ENCODE measurements at places on chromosomes 12 and 14.

GRCh38 chr12:3207175-3207574 is 130.0 kb downstream of the TSPAN9 start:
- no peak for DNase-seq

DNA sequence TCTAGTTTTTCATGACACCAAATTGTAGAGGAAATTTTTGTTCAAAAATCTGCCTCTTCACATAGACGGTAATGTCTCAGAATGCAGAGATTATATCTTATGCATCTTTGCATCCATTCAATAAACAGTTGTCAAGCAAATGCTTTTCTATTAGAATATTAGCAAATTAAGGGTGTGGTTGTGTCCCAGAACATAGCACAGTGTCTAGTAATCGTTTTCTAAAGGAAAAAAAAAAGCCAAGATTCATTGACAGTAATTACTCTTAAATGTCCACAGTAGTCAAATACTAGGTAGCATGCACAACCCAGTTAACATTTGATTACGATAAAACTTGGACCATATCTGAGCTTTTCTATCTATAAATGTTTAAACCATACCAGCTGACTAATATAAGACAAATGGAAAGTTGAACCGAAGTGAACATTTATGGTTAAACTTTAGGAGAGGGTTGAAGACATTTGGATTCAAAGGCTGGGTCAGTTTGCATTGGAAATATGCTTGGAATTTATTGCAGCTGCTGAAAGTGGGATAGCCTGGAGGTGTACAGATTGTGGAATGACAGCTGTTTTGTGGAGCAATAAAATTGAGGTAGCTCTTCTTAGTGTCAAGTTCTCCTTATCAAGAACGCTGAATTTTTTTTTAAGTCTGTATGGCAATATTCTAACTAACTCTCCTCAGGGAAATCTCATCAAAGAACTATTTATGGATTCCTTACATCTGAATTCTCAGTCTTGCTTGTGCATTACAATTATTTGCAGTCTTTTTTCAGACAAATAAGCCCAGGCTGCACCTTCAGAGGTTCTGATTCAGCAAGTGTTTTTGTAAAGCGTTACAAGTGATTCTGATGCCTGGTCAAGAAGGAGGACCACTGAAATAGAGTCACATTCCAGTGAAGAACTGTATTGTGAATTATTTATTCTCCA is 66.7 kb upstream of the ATP2B1 start:
- DNase-seq, result no peak

- no peak for DNase-seq
Measured at GRCh38 chr12:116434155-116435011, 124.8 kb upstream of the MAP1LC3B2 start.

GRCh38 chr12:81005606-81006005 is 67.9 kb upstream of the LIN7A start:
- DNase-seq, result no peak

- no peak for DNase-seq
Measured at GRCh38 chr14:102538602-102539543, 29.3 kb upstream of the ANKRD9 start.

DNA sequence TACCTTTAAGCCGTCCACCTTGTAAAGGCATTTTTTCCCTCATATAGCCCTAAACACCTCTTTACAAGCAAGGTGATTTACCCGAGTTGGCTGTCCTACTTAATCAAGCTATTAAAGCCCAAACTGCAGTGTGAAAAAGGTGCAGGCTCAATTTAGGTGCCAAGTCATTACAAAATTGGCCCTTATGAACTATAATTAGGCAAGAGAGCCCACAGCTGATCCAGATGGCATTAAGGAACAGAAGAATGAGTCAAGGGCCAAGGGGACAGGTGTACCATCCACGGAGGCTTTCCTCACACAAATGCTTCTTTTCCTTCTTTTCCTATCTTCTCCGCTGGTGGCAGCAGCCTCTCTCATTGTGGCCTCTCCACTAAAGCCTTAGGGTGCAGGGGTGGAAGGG is 90.5 kb downstream of the TTC8 start:
- DNase-seq, result no peak

GRCh38 chr12:128554546-128555304 is 269.0 kb downstream of the SLC15A4 start:
- no peak for DNase-seq

- peak; percentile 68 for DNase-seq
Measured at GRCh38 chr14:21498540-21499526, 12.3 kb downstream of the METTL3 start.

- DNase-seq, result no peak
Measured at GRCh38 chr14:94058674-94059138, 22.3 kb downstream of the DDX24 start.

GRCh38 chr12:11696084-11696483 is 46.6 kb downstream of the ETV6 start:
- DNase-seq, result no peak

DNA sequence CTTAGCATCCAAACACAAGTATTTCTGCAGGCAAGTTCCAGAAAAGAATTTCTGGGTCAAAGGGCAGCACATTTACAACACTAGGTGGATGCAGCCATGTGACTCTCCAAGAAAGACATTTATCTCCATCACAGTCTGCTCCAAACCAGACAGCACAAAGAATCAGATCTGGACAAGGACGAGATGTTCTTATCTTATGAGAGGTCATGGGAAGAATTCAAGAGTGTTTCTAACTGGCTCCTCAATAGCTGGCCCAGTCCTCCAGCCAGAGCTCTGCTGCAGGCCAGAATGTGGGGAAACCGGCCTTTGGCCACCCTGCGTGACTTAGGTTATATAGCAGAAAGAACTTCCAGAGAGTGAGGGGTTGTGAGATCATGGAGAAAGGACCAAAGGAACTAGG is 17.4 kb downstream of the TMEM119 start:
- DNase-seq, result no peak

DNA sequence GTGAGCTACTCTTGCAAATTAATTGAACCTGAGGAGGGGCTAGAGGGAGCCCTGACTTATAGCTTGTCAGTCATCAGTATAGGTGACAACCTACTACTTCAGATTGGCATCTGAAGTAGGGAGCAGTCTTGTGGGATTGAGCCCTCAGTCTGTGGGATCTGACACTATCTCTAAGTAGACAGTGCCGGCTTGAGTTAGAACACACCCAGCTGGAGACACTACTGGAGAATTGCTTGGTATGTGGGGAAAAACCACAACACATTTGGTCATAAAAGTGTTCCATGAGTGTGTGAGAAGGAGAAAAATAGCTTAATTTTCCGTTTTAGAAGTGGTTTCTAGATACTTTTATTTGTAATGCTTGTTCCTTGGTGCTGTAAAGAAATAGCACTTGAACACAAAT is 30.5 kb upstream of the DDHD1 start:
- DNase-seq, result no peak

DNA sequence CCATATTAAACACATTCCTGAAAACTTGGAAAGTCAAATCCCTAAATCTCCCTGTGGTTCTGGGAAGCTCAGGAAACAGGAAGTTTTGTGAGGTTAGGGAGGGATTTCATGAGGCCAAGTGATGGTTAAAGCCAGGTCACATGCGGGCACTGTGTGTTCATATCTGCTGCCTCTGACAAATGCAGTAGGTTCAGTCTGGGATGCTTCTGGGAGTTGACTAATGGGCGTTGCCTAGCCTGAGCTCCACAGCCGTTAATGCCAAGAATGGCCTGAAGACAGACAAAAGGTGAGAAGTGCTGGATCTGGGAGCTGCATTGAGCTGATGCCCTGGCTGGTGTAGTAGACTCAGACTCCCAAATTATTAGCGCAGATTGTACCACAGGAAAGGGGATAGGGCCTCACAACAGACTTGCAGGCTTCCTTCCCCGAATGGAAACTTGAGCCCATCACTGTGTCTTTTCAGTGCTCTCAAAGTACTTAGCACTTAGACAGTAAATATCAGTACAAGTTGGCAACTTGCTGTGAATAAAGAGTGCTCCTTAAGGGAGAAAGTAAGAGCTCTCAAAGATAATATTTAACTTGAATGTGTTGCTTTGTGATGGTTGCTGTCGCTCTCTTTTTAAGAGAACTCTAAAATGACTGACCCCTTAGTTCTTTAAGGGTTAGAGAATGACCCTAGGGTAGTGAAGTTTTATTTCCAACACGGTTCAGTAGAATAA is 17.3 kb downstream of the GSG1 start:
- DNase-seq, result no peak

GRCh38 chr14:28756884-28757570 is 9.6 kb upstream of the FOXG1 start:
- no peak for DNase-seq

DNA sequence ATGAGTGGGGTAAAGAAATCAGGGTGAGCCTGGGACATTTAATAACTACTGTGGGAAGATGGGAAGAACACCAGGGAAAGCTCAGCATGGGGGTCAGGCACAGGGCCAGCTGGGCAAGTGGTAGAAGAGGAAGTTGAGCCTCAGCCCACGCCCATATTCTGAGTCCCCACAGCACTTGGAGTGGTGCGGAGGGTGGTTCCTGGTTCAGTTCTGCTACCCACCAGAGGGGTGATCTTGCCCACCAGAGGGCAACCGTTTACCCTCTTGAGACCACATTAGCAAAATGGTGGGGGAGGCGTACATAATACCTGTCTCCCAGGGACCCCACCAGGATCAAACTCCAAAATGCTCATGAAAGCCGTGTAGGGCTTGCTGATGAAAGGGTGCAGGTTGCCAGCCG is 16.8 kb upstream of the ANKRD33 start:
- no peak for DNase-seq

GRCh38 chr14:26963711-26964110 is 365.9 kb upstream of the NOVA1 start:
- no peak for DNase-seq

GRCh38 chr12:9066755-9067423 is 48.8 kb downstream of the A2M start:
- DNase-seq, result no peak

GRCh38 chr12:76337583-76337982 is 10.6 kb downstream of the BBS10 start:
- DNase-seq, result no peak

- no peak for DNase-seq
Measured at GRCh38 chr14:53692885-53693284, 263.7 kb downstream of the BMP4 start.

DNA sequence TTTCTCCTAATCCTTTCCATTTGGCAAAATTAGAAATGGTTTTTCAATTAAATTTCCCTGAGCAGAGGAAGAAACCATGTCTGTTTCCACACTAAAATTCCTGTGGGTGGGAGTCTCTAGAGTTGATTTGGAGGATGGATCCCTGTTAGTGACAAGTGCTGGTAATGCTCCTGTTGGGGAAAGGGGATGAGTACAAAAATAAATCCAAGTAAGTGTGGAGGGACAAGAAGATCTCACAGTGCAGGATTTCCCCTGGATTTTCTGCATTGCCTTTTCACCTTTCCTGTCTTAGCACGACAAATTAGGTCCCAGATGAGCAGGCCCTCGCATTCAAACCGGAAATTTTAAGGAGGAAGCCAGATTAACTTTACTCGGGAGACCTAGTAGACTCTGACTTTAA is 107.5 kb downstream of the DAD1 start:
- DNase-seq, result no peak

DNA sequence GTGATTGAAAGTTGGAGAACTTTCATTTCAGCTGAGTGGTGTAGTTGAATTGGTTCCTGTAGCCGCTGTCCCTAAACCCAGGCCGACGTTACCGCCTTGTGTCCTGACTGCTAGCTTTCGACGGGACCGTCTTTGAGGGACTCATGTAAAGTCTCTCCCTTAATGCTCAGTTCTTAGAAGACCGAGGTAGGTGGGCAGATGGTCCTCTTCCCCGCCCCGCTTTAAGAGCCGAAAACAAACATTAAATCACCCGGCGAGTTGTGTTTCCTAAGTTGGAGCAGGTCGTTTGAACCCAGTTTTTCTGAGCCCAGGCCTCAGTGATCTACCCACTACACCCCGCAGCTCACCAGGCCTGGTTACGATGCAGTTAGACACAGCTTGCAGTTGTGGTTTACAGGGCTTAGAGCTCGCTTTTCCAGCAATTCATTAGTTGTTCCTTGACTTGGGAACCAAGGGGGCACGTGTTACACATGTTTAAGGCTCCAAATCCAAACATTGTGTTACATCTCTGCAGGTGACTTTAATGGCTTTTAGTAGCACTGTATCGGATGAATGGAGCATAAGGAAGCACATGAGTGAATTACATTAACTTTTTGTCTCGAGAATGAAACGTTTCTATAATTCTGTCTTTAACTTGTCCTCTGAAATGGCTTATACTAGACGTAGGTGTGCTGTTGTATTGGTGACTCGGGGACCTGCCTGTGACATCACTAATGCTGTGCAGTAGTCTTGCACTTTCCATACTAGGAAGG is 790 bp downstream of the NEDD1 start:
- DNase-seq, result peak; percentile 24

GRCh38 chr14:84657911-84658310 is 872.0 kb upstream of the FLRT2 start:
- DNase-seq, result no peak

DNA sequence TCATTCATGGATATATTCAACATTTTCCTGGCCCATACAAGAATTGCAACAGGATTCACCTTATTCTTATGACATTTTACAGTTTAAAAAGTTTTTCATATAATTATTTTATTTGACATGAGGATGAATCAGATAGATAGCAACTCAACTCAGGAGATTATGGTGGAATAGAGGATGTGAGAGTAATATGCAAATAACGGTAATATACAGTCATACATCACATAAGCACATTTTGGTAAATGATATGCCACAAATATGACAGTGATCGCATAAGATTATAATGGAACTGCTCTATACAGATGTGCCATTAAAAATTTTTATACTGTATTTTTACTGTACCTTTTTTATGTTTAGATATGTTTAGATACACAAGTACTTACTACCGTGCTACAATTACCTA is 24.1 kb upstream of the CRADD start:
- no peak for DNase-seq

DNA sequence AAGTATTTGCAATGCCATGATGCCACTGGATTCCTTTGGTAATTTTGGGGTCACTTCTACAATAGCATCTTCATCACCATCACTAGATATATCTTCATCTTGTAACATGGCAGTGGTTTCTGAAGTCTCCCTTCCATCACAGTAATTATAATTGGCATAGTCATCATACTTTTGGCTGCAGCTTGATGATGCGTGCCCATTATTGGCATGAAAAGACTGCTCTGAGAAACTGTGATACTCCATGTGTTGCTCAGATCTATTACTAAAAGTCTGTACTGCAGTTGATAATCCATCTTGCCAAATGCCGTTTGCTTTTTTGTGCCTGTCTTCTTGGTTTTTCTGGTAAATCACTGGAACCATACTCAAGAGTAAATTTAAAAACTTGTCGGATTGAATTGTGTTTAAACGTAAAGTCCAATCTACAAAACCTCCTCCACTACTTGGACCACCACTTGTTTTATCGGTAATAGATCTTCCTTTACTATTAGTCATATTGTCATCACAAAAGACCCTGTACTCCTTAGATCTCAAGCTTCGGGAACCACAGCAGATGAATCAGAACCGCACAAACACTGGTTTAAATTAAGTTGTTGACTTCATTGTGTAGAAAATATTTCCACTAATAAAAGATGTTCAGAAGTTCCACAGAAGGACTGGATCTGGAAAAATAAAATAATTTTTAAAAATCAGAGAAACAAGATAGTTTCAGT is 29.9 kb downstream of the SLC41A2 start:
- DNase-seq, result no peak

Data from CD4-positive, alpha-beta T cell treated with Interleukin-2 at 100 ng/mL for 4 hours (primary cell).